ENCODE measurements at places on chromosomes 11 and 22. TPM values are rescaled to one million over a fixed set of nuclear protein-coding genes. Genes with fewer than 3 reads are reported as not detected.

- no peak overlapping the region for H3K27ac ChIP-seq
- DNase-seq = no peak
- no peaks in the 10 kb centered on the region for H3K27me3 ChIP-seq
- H3K36me3 ChIP-seq = no peaks in the 10 kb centered on the region
- no peak overlapping the region for H3K4me3 ChIP-seq
- no peaks in the 10 kb centered on the region for H3K4me1 ChIP-seq
These were observed 1186.5 kb downstream of the BRD1 start for GRCh38 chr22:48640890-48641841.

GRCh38 chr11:45275828-45276227, 10.3 kb downstream of the SYT13 start:
- H3K4me1 ChIP-seq = no peaks in the 10 kb centered on the region
- DNase-seq = no peak
- no peak overlapping the region for H3K27ac ChIP-seq
- no peak overlapping the region for H3K4me3 ChIP-seq
- H3K36me3 ChIP-seq = no peaks in the 10 kb centered on the region
- H3K27me3 ChIP-seq = no peaks in the 10 kb centered on the region

GRCh38 chr11:40376331-40376730, 1083.1 kb downstream of the LRRC4C start:
- H3K27ac ChIP-seq = no peak overlapping the region
- H3K4me3 ChIP-seq = no peak overlapping the region
- no peak for DNase-seq
- H3K27me3 ChIP-seq = no peaks in the 10 kb centered on the region
- no peaks in the 10 kb centered on the region for H3K4me1 ChIP-seq

GRCh38 chr11:11587122-11587521, 34.7 kb downstream of the GALNT18 start:
- no peak overlapping the region for H3K27ac ChIP-seq
- no peak overlapping the region for H3K4me3 ChIP-seq
- no peak for DNase-seq
- H3K27me3 ChIP-seq = no peaks in the 10 kb centered on the region
- no peaks in the 10 kb centered on the region for H3K36me3 ChIP-seq

DNA sequence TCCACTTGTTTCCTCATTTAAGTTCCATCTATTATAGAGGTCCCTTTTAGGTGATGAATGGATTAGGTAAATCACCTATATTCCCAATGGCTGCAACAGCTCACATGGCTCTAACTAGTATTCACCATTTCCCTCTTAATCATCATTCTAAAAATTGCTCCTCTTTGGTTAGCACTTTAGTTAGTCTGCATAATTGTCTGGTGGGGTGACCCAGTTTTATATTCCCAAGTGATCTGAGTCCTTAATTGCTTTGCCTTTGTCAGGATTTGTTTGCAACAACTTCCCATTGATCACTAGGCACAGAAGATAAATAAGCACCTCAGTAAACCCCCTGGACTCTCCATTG, 395.2 kb downstream of the RAB38 start:
- H3K27ac ChIP-seq = no peak overlapping the region
- no peaks in the 10 kb centered on the region for H3K36me3 ChIP-seq
- no peak overlapping the region for H3K4me3 ChIP-seq
- no peaks in the 10 kb centered on the region for H3K27me3 ChIP-seq
- no peaks in the 10 kb centered on the region for H3K4me1 ChIP-seq
- no peak for DNase-seq

- no peak overlapping the region for H3K4me3 ChIP-seq
- H3K27me3 ChIP-seq = no peaks in the 10 kb centered on the region
- no peak overlapping the region for H3K27ac ChIP-seq
- no peak for DNase-seq
- no peaks in the 10 kb centered on the region for H3K4me1 ChIP-seq
These were observed 16.5 kb downstream of the CELSR1 start for GRCh38 chr22:46520880-46521279.

GRCh38 chr22:18979957-18980356, 43.9 kb upstream of the PRODH start:
- H3K4me3 ChIP-seq = no peak overlapping the region
- no peaks in the 10 kb centered on the region for H3K4me1 ChIP-seq
- H3K27ac ChIP-seq = no peak overlapping the region

- DNase-seq = no peak
- no peaks in the 10 kb centered on the region for H3K27me3 ChIP-seq
- no peak overlapping the region for H3K4me3 ChIP-seq
- H3K27ac ChIP-seq = no peak overlapping the region
- no peaks in the 10 kb centered on the region for H3K36me3 ChIP-seq
These were observed 14.2 kb downstream of the ZBTB44 start for GRCh38 chr11:130300567-130300966.

DNA sequence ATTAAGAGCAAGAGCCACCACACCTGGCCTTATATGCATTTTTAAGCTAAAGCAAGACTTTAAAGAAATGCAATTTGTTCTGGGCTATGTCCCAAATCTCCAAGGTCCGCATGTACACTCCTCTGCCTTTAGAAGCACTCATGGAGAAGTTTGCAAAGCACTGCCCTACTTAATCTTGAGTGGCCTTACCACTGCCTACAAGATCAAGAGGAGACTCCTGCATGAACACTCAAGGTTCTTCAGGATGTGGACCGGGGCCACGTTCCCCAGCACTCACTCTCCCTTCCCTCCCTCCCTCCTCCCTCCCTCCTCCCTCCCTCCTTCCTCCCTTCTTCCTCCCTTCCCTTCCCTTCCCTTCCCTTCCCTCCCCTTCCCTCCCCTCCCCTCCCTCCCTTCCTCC, 63.2 kb upstream of the HSPA8 start:
- peaks cover 26% of the 10 kb centered on the region for H3K4me1 ChIP-seq
- H3K4me3 ChIP-seq = no peak overlapping the region
- no peak for DNase-seq
- H3K27ac ChIP-seq = no peak overlapping the region

DNA sequence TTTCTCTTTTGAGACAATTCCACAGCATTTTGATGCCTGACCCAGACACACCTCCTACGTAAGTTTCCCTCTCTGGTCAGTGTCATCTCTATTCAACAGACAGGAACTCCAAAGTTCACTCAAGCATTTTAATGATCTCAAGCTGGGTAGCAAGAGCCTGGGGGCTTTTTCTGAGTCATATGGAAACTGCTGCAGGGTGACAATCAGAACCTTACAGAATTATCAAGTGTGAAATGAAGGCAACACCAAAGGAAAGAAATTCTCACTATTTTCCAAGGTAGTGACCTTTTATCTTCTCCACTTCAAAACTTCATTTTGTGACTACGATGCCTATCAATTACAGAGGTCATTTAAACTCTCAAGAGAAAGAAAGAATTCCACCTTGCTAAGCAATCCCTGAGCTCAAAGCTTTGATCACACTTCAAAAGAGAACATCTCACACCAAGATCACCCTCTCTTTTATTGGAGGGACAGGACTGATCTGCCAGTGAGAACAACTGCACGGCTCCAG, 229.0 kb upstream of the ZC3H12C start:
- H3K36me3 ChIP-seq = no peaks in the 10 kb centered on the region
- DNase-seq = no peak
- H3K27ac ChIP-seq = no peak overlapping the region
- H3K27me3 ChIP-seq = no peaks in the 10 kb centered on the region
- peaks cover 6% of the 10 kb centered on the region for H3K4me1 ChIP-seq
- no peak overlapping the region for H3K4me3 ChIP-seq

- no peak for DNase-seq
- H3K4me1 ChIP-seq = peaks cover 2% of the 10 kb centered on the region
- no peaks in the 10 kb centered on the region for H3K27me3 ChIP-seq
- peak overlapping the region; percentile 77 for H3K27ac ChIP-seq
- no peak overlapping the region for H3K4me3 ChIP-seq
These were observed 315.3 kb downstream of the BUD13 start for GRCh38 chr11:116457336-116458007.

DNA sequence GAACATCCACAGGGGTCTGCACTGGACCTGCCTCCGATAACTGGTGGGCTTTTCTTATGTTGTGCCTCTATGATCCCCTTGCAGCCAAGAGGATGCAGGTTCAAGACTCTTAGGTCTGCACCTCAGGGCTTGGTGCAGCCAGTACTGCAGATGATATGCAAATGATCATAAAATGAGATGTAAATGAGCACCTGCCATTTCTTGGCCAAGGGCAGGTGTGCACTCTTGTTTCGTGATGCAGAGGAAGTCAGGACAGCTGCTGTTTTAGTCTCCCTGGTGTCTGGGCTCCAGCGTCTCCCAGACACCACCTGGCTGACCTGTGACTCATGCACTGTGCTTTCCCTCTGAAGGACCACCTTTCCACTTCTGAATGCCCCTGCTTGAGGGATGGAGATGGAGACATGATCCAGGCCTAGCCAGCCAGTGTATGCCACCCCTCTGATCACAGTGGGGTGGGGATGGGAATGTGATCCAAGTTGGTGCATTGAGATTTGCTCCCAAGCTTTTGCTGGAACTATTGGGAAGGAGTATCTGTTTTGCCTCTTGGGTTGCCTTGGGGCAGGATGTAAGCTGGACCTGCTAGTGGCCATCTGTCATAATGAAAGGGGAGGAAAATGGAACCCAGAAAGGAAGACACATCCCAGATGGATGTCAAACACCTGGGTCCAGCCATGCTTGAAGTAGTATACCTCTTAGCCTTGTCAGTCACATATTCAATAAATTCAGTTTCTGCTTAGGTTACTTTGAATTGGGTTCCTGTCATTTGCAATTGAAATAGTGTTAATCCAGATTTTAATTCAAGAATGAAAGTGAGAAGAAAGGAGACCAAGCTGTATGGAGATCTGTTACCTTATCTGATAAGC, 3.3 kb upstream of the KCNJ11 start:
- no peaks in the 10 kb centered on the region for H3K36me3 ChIP-seq
- H3K27ac ChIP-seq = no peak overlapping the region
- peaks cover 11% of the 10 kb centered on the region for H3K4me1 ChIP-seq
- H3K4me3 ChIP-seq = no peak overlapping the region
- no peaks in the 10 kb centered on the region for H3K27me3 ChIP-seq

DDIAS gene
- total RNA-seq = 0.71 TPM

P2RY6 gene
- 2.6 TPM for total RNA-seq

KBTBD4 gene
- total RNA-seq = 27.1 TPM

Measured in sigmoid colon (tissue), 7 donors.